ENCODE measurements at places on chromosomes 13 and 19.

DNA sequence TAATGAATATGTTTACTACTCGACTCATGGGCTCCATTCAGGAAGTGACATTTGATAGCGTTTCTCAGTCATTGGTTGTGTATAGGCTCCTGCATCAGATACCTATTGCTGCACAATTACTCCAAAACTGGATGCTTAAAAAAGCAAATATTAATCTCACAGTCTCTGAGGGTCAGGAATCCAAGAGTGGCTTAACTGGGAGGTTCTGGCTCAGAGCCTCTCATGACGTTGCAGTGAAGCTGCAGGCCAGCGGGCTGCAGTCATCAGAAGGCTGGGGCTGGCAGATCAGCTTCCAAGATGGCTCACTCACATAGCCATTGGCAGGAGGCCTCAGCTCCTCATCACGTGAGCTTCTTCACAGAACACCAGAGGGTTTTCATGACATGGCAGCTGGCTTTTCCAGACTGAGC lies 525.1 kb upstream of the NBEA start:
- no peaks in the 10 kb centered on the region for H3K36me3 ChIP-seq
- H3K4me1 ChIP-seq = no peaks in the 10 kb centered on the region
- peak; percentile 20 for DNase-seq
- no peak overlapping the region for H3K27ac ChIP-seq
- peak overlapping the region; percentile 8 for H3K4me3 ChIP-seq

DNA sequence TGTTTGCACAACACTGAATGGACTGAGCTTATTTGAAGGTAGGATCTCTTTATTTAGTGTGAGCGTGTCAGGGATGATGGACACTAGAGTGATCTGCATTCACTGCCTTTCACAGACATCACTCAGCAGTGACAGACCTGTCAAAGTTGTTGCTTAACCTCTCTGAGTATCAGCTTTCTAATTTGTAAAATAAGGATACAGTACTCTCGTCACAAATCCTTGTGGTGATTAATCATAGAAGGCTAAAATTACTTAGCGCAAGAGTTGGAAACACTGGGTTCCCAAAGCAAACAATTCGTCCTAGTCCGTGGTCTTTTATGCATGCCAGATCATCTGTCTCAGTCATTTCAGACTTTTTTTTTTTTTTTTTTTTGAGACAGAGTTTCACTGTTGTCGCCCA lies 16.6 kb downstream of the CARD8 start:
- H3K36me3 ChIP-seq = peaks cover 5% of the 10 kb centered on the region
- no peaks in the 10 kb centered on the region for H3K4me1 ChIP-seq
- no peak overlapping the region for H3K4me3 ChIP-seq
- H3K27me3 ChIP-seq = no peaks in the 10 kb centered on the region
- no peak for DNase-seq

GRCh38 chr13:50116430-50116973 lies 101.3 kb downstream of the KCNRG start:
- no peak overlapping the region for H3K27ac ChIP-seq
- no peaks in the 10 kb centered on the region for H3K27me3 ChIP-seq
- H3K36me3 ChIP-seq = no peaks in the 10 kb centered on the region
- H3K4me3 ChIP-seq = no peak overlapping the region
- no peaks in the 10 kb centered on the region for H3K4me1 ChIP-seq

- no peaks in the 10 kb centered on the region for H3K36me3 ChIP-seq
- H3K4me1 ChIP-seq = no peaks in the 10 kb centered on the region
- no peaks in the 10 kb centered on the region for H3K27me3 ChIP-seq
- no peak overlapping the region for H3K4me3 ChIP-seq
- DNase-seq = no peak
- no peak overlapping the region for H3K27ac ChIP-seq
These were observed 41.3 kb downstream of the FLT3 start for GRCh38 chr13:28058866-28059613.

- H3K36me3 ChIP-seq = no peaks in the 10 kb centered on the region
- H3K27me3 ChIP-seq = no peaks in the 10 kb centered on the region
- no peaks in the 10 kb centered on the region for H3K4me1 ChIP-seq
- H3K4me3 ChIP-seq = no peak overlapping the region
These were observed 20.4 kb downstream of the FAM187B start for GRCh38 chr19:35208121-35208520.

GRCh38 chr13:91540158-91540736 lies 141.8 kb downstream of the GPC5 start:
- no peaks in the 10 kb centered on the region for H3K36me3 ChIP-seq
- H3K27ac ChIP-seq = no peak overlapping the region
- H3K27me3 ChIP-seq = no peaks in the 10 kb centered on the region
